Activated CD4-positive, alpha-beta T cell treated with anti-CD3 and anti-CD28 coated beads, Interleukin-2, amount 10 ng/mL, durations not matched to agents 24 days and 14 days (primary cell): ENCODE measurements at places on chromosomes 4 and X.

DNA sequence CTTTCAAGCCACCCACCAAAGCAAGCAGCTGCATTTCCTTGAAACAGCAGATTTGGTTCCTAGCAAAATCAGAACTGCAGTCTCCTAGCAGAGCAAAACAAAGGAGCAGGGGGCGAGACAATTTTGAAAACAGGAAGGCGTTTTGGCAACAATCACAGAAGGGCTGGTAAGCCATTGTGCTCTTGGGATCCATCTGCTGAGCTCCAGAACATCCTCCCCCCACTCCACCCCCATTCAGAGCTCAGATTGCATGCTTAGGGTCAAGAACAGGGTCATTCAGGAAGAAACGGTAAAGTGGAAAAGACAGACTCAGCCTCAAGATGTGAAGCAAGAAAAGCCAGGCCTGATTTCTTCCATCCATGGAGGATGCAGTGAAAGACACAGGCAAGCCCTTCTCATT is 7.6 kb upstream of the PCDH19 start:
- no peak for DNase-seq

DNA sequence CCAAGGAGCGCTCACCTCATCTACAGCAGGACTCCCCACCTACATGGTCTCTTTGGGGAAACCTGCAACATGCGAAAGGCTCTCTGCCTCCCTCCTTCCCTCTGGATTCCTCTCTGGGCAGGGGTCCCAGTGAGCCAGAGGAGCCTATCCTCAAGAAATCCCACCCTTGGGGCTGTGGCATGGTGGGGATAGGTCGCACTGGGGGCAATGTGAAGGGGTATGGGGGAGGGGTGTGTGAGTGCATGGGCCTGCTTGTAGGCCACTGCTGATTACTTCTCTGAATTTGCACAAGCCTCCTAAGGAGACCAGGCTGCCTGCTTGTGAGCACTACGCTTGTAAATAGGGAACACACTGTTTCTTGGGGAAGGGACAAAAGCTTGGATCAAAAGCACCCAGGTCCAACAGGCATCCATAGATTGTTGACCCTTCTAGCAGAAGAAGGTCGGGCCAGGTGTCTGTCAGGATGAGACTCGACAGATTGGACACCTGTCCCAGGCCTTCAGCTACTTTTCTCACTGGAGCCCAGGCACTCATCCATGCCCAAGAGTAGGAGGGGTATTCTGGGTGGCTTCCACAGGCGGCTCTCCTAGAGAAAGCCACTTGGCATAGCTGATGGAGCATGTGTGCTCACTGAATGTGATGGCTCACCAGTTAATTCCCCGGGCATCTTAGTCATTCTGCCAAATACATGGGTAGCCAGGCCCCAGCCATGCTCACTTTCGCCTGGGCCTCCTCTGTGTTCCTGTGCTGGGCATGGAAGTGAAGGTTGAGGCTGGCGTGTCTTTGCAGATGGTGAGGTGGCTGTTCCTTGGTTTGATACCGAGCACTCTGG is 75.0 kb downstream of the NBDY start:
- DNase-seq = no peak

DNA sequence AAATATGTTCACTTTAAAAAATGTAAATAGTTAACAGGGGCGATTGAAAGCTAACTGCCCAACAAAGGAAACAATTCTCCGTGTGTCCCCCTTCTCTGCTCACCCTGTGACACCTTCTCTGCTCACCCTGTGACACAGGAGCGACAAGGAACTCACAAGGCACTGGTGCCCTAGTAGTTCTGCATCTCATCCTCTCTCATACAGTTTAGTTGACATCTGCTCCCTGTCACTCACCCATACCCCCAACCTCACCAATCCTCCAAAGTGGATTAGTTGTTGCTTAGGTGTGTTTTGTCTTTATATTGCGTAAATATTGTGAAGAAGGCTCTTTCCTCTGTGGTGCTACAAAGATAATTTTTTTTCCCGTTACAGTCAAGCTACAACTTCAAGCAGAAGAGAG is 46.4 kb downstream of the NUDT6 start:
- DNase-seq = no peak

- no peak for DNase-seq
Observed at GRCh38 chrX:139207655-139208054, 322.9 kb upstream of the F9 start.

GRCh38 chr4:89551191-89551590 is 243.6 kb upstream of the GPRIN3 start:
- DNase-seq = no peak

GRCh38 chr4:88169298-88169697 is 10.9 kb upstream of the ABCG2 start:
- no peak for DNase-seq

DNA sequence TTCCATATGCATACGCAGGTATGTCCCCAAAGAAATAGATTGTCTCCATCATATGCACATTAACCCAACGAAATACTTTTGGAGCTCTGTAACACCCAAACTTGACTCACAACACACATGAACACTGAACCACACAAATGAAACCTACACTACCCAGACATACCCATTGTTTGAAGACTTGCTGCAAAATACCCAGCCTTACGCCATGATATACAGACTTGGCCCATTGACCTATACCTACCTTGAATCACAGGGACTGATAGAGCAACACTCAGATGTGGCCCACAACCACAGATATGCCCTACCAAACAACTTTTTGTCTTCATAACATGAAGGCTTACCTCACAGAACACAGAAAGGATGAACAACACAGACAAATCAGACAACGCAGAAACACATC is 15.9 kb downstream of the LINC00632 start:
- no peak for DNase-seq

- DNase-seq = no peak
Observed at GRCh38 chr4:23835774-23836478, 53.9 kb downstream of the PPARGC1A start.

GRCh38 chr4:139682741-139683151 is 17.1 kb downstream of the MGST2 start:
- no peak for DNase-seq

DNA sequence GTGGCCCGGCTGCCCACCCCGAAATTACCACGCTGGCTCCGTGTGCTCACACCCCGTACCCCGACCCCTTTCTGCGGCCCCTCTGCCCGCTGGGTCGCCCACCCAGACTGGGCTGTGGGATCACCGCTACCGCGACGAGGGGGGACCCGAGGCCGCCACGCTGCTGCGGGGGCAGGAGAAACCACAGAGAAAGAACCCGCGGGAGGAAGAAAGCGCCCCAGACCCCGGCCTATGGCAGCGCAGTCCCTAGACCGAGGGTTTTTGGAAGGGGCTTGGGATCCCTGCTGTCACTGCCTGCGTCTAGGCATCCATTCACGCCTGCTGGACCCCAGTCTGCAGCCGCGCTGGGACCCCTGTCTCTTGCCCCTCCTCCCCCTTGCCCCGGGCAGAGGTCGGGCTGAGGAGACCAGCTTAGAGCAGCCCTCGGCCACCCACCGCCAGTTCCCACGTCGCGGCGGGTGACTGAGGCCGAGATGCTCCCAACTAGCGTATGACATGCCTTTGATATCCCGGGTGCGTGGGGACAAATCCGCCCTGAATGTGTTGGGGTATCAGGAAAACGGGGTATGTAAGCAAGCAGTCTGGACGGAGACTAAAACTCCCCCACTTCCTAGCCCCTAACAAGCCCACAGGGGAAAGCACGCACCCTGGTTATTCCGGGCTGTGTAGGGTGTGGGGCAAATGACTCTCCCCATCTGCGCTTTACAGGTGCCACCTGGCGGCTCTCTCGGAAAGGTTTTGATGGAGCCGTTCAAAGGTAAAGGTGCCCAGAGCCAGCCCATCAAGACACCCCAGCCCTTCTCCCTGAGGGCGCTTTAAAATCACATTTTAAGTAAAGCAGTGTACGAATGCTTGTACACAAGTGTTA is 862 bp upstream of the INPP4B start:
- DNase-seq = peak; percentile 92

- no peak for DNase-seq
Observed at GRCh38 chr4:140252141-140252741, 98.3 kb upstream of the MAML3 start.

DNA sequence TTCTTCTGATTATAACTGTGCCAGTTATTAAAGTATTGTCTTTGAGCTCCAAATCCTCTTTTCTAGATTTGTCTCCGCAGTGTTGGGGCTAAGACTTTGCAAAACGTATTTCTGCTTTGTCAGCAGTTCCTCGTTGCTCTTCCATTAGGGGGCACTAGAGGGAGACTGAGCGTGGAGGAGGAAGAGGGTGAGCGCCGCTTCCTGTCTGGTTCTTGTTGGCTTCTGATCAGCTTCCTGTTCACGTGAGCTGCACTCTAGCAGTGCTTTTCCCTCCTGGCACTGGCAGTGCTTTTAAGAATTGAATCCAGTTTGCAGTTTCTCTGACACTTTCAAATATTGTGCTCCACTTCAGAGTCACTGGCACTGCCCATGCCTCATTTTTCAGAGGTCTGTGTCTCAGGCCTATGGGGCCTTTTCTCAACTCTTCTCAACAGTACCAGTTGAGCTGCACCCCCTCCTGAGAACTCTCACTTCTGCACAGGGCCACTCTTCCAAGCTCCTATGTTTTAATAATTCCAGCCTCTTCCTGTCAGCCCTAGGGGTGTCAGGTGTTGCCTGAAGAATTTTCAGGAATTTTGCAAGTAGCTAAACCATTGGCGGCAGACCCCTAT is 54.4 kb upstream of the LCORL start:
- peak; percentile 73 for DNase-seq

- DNase-seq = no peak
Observed at GRCh38 chr4:152306541-152306940, 229.4 kb downstream of the FBXW7 start.

DNA sequence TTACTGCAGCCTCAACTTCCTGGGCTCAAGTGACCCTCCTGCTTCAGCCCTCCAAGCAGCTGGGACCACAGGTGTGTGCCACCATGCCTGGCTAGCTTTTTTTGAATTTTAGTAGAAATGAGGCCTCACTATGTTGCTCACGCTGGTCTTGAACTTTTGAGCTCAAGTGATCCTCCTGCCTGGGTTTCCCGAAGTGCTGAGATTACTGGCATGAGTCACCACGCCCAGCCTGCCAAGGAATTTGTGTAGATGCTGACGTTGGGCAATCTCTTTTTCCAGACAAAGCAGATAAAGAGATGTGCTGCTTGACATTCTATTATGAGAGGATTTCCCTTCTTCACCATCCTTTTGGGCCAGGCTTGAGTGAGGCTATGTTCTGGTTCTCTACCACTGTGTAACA is 254.5 kb upstream of the RPS6KA3 start:
- DNase-seq = no peak

DNA sequence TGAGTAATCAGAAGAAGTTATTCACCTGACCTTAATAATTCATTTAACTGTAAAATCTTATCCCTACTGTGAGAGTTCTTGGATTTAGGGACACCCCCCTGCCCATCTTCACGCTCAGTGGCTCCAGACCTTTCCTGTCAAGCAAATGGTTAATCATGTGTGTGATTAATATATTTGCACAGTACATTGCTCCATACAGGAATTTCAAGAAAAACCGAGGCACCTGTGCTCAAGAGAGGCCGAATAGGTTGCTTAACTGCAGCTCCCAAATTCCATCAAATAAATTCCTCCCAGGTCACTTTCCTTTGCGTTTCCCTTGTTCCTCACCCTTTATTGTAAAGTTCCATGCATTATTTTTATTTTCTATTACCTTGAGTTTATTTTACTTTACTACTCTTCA is 119.5 kb downstream of the STOX2 start:
- no peak for DNase-seq

GRCh38 chr4:83876047-83876446 is 340.1 kb downstream of the GPAT3 start:
- no peak for DNase-seq

DNA sequence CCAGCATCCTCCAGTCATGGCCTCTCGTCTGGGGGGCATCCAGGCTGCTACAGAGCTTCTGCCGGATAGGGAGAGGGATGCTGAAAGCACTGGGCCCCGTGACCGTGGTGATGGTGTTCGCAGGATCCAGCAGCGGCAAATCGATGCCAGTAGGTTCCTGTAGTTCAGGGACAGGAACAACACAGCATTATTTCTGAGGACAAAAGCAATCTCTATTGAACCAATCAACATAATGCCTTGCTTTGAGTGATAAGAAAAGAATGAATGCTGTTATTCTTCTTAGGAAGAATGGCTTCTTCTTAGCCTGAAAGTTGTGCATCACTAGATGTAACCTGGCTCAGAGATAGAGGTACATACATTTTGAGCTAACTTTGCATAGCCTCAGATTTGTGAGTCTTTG is 378.6 kb downstream of the UNC5C start:
- no peak for DNase-seq

DNA sequence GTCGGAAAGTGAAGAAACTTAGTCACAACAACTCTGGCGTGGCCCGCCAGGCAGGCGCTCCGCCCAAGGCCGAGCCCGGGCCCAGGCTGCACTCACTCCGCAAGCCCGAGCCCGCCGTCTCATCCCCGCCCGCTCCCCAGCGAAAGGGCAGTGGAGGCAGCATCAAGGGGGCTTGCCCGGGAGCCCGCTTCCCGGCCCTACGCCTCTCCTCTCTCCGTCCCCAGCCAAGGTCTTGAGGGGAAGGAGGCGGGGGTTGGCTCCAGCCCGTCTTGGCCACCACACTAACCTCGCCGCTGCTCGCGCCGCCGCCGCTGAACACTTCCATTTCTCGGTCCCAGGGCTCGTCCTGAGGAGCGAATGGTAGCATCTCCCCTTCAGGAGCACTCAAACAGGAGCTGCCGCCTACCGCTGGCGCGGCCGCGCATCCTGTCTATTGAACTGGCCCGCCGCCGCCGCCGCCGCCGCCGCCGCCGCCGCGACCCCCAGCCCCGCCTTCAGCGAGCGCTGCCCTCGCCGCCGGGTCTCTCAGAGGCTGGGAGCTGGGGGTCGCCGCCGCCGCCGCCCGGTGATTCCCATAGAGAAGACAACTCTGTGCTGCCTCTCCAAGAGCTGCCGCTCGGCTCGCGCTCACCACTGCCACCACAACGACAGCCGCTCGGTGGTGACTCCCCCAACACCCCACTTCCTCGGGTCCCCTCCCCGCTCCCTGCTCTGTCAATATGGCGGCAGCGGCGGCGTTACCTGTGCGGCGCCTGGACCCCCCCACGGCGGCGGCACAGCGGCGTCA is at the start of gene RPS6KA6:
Gene RPS6KA6 (minus strand): TSS at position 667 of the 787 bp plus-strand sequence. CDS start 300 bp downstream, at position 367.
- DNase-seq = peak; percentile 42

GRCh38 chr4:13851085-13851940 is 223.8 kb upstream of the BOD1L1 start:
- DNase-seq = no peak

GRCh38 chr4:147590249-147590920 is 26.8 kb upstream of the TMEM184C start:
- DNase-seq = peak; percentile 79

- no peak for DNase-seq
Observed at GRCh38 chrX:142238536-142238935, 33.4 kb upstream of the MAGEC2 start.

- no peak for DNase-seq
Observed at GRCh38 chr4:80678413-80678812, 342.9 kb downstream of the CFAP299 start.

DNA sequence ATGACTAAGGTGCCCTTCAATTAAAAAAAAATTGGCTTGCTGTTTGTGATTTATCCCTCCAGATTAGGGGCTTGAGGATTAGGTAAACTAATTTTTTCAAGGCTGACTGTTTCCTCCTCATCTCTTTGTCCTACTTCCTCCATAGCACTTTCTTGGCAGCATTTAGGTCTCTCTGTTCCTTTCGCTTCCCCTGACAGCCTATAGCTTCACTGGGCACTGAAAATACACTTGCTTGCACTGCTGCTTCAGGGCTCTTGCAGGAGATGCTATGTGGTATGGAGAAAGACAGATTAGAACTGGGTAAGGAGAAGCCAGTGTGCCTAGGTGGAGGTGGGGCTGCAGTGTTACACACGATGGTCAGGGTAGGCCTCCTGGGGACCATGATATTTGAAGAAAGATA is 112.3 kb upstream of the SFRP2 start:
- no peak for DNase-seq

- no peak for DNase-seq
Observed at GRCh38 chr4:108263057-108263456, 94.3 kb upstream of the LEF1 start.

GRCh38 chr4:67550451-67550850 is 5.1 kb upstream of the CENPC start:
- DNase-seq = no peak
